ENCODE measurements at places on chromosomes 12 and 14.
A peak's percentile ranks its signal among the peaks of the same experiment; 100 is the strongest.

- DNase-seq = no peak
Measured at GRCh38 chr12:58931518-58931917, 11.2 kb upstream of the LRIG3 start.

GRCh38 chr14:29475641-29476040 lies 452.0 kb downstream of the PRKD1 start:
- no peak for DNase-seq

- no peak for DNase-seq
Measured at GRCh38 chr14:29220566-29220965, 454.0 kb downstream of the FOXG1 start.

DNA sequence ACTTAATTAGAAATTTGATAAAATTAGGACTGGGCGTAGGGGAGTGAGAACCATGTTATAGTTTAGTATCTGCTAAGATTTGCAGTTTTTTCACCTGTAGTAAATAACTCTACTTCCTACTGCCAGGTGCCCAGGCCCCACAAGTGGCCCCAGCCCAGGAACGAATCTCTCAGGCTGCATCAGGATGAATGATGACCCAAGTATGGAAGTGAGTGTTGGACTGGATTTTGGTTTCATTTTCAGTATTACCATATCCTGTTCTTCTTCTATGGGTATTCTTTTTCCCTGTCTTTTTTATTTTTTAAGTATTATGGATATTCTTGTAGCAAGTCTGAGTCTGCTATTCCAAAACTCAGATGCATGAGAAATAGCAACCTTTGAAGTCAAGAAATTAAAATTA lies 120.3 kb upstream of the BCAT1 start:
- no peak for DNase-seq

DNA sequence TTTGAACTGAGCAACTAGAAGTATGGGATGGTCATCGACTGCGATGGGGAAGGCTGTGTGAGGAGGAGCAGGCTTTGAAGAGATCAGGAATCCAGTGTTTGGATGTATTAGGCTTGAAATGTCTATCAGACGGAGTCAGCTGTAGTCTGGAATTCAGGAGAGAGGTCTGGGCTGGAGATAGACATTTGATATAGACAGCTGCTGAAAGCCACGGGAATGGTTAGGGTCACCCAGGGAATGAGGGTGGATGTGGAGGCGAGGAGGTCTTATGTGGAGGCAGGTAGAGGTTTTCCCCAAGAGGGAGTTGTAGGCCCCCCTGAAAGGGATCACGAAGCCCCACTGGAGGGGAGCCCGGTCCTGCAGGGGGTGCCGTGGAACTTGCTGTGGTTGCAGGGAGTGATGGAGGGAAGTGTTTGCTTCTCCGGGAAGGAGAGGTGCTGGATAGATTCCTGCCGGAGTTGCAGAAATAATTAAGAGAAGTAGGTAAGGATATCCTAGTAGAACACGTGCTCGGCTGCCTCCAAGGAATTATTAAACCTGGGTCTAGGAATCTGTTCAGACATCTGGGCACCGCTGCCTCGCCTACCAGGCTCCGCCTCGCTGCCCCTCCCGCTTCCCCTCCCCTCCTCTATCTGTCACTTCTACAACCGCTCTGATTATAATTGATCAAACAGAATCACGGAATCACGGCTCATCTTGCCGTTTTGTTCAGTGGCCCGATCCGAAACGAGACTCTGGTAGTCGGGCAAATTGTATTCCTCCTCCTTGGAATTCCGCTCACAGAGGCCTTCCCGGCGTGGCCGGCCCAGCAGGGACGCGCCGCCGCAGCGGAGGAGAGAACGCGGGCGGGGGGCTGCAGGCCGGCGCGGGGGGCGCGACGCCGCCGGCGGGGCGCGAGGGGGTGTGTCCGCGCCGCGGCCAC lies 826 bp upstream of the CACNA1C start:
- DNase-seq = no peak

DNA sequence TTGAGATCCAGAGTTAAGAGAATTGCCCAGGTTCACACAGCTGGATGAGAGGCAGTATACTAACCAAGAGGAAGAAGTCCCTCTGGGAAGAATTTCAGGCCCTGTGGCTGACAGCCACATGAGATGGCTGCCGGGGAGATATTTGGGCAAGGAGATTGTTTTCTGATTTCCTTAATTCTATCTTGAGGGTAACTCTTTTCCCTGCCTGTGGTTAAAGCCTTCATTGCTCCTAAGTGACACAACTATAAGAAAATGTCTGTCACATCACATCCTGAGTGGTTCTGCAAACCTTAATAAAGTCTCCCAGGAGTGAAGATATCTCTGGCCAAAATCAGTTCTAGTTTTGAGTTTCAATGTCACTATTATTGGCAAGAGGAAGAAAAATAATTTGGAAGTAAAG lies 9.6 kb downstream of the ARHGDIB start:
- no peak for DNase-seq

DNA sequence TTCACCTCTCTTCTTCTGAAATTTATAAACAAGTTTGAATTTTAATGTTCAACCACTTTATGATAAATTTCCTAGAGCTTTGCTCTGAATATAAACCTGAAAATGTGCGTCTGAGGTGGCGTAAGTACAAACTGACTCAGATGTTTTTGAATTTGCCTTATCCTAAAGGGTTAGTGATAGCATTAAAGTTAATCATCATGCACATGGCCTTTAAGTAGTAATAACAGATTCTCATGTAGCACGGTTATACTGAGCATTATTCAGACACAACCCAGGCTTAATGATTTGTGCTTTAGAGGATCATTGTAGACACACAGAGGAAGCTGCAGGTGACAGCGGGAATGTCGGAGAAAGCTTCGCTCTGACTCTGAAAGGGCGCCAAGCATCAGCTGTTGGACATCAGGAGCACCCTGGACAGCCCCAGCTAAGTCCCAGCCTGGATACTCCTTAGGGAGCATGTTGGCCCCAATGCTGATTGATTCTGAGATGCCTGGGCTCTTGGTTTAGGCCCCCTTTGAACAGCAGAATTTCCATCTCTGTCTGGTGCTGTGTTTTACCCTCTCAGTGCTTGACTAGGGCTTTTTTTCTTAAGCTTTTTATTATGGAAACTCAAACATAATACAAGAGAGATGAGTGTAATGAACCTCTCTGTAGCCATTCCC lies 91.1 kb downstream of the PLXNC1 start:
- no peak for DNase-seq

DNA sequence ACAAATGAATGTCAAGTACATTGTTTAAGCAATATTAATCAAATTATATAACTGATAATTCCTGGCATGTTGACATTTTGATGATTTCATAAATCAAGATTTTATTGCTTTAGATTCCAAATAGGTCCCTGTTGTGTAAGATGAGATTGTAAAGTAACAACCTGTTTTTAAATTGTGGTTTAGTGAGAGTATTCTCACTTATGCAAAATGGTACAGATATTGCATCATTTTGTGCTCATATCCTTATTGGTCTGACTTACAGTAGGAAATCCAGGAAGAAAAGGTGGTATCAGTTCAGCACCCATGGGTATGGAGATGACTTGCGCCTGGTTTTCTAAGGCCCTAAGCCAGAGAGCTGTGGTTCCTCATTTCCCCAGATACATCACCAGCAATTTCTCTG lies 165.5 kb downstream of the KIF21A start:
- peak; percentile 34 for DNase-seq

DNA sequence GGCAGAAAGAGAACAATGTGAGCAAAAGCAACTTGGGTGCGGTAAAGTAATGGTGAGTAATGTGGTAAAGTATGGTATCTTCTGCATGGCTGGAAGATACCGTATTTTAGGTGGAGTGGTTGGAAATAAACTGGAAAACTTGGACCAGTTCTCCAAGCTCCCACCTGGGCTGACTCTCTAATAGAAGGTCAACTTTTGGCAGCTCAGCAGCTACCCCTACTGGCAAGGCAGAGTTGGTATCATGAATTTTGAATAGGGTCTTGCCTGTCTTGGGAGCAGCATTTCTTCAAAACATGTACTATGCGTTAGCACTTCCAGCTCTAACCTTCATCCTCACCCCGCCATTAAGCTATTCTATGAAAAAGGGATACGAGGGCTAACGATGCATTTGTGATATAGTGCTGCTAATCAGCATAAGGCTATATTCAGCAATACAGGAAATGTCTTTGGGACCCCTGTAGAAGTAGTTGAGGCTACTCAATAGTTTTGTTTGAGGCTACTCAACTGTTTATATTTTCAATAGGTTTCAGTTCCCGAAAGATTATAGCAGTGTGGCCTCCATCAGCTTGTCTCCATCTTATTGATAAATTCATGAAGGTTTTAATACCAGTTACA lies 276.3 kb upstream of the FAR2 start:
- DNase-seq = peak; percentile 55

DNA sequence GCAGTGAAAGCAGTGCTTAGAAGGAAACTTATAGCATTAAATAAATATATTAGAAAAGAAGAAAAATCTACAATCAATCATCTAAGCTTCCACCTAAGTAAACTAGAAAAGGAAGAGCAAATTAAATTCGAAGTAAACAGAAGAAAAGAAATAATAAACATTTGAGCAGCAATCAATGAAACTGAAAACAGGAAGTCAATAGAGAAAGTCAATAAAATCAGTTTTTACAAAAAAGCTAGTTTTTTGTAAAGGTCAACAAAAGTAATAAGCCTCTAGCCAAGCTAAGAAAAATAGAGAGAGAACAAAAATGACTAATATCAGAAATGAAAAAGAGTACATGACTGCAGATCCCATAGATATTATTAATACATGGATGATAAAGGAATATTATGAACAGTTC lies 34.2 kb upstream of the KTN1 start:
- DNase-seq = no peak

DNA sequence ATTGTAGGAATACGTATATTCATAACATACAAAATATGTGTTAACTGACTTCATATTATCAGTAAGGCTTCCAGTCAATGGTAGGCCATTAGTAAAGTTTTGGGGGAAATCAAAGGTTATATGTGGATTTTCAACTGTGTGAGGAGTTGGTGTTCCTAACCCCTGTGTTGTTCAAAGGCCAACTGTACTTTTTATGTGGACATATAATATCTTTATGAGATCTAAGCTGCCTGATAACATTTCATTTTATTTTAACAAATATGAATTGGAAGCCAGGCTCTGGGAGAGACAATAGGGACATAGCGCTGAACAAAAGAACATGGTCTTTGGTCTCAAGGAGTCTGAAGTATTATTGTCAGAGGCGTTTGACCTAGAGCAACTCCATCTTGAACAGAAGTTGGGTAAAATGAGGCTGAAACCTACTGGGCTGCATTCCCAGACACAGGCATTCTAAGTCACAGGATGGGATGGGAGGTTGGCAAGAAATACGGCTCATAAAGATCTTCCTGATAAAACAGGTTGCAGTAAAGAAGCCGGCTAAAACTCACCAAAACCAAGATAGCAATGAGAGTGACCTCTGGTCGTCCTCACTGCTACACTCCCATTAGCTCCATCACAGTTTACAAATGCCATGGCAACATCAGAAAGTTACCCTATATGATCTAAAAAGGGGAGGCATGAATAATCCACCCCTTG lies 147.2 kb downstream of the KSR2 start:
- no peak for DNase-seq

- DNase-seq = no peak
Measured at GRCh38 chr14:64938972-64939816, 3.4 kb downstream of the GPX2 start.

DNA sequence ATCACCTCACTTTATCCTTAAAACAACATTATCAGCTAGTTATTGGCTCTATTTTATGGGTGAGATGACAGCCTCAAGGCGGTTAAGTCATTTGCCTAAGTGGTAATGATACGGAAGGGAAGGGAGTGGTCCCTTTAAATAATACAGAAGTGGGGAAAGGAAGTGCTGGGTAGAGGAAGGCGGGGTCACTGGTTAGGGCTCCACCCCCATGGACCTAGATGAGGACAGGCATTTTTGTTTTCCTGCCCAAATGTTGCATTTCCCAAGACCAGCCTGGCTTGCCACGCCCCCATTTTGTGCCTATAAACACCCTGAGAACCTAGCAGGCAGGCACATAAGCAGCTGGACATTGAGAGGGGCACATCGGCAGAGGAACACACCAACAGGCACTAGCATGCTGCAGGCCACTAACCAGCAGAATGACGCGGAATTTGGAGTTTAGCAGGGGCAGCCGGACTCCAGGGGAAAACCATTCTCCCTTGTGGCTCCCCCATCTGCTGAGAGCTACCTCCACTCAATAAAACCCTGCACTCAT lies 100.9 kb downstream of the EPS8 start:
- peak; percentile 24 for DNase-seq
